ENCODE measurements at places on chromosomes 4 and X.

DNA sequence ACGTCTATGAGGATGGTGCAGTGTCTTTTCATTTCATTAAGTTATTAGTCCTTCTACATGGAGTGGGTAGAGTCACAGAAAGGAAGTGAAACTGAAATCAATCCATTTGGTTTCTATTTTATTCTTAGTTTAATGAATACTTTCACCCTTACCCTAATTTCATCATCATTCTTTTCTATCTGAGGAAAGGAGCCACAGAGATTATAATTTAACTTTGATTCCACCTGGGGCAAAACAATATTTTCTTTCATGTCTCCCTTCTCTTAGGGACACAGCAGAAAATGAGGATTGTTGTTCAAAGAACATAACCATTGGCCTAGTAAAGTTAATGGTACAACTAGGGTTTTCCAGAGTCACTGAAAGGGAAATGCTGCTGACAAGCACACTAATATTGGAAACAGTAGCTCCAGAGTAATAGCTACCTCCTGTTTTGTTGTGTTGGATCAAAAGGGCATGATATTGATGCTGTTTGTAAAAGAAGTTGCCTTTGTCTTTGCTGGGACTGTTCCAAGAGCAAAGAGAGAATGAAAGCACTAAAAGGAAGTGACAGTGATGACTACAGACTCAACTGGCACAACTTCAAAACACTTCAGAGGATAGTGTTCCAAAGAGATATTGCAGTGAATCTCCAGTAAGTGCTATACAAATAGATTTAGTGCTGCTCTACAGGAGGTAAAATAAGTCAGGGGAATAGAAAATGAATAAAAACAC is 247.1 kb upstream of the PITX2 start:
- DNase-seq: no peak

DNA sequence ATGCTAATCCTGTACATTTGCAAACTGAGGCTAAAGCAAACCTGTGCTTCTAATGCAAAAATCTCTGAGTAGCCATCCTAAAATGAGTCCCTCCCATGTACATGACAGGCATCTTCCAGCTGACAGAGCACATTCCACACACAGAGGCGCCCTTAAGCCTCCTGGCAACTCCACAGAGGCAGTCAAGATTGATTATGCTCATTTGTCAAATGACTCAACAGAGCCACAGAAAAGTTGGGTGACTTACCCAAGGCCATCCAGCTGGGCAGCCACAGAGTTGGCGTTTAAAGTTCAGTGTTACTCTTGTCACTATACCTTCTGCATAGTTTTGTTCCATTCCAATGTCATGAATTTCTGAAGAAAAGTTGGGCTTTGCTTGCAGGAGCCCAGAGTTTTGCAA is 394.6 kb upstream of the FGF13 start:
- DNase-seq: peak; percentile 91

DNA sequence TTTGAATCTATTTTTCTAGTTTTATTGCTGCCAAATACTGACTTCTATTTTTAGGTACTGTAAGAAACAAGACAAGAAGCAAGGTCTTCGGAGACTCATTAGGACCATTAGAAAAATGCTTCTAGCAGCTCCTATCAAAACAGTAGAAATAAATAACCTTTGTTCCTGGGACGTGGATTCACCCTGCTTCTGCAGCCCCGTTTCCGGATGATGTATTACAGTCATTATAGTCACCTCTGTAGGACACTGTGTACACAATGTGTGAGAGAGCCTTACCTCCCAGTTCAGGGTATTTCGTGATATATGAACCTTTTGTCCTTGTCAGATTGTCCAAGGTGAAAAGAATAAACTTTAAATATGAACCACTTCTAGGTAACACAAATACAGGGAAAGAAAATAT is 484.0 kb upstream of the TECRL start:
- no peak for DNase-seq

DNA sequence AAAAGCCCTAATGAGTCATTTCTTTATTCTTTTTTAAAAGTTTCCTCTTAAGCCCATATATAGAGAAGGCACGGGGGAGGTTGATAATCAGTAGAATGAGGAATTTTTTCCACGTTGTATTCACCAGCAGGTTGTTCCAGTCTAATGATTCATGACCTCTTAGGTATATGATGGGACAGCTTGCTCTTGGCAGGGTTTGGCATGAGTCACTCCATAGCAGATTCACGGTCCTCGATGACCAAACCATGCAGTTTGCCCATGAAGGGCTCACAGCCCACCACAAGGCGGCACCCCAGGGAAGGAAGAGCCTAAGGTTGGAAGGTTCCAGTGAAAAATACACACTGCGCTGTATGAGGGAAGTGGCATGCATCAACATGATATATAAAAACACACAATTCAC is 623.8 kb upstream of the DIPK2B start:
- peak; percentile 95 for DNase-seq

GRCh38 chr4:11589676-11590075 is 161.0 kb upstream of the HS3ST1 start:
- peak; percentile 23 for DNase-seq
